ENCODE measurements at places on chromosomes 6 and 20.

- DNase-seq, result no peak
Observed at GRCh38 chr6:148513145-148514071, 170.8 kb downstream of the SASH1 start.

- DNase-seq, result peak; percentile 43
Observed at GRCh38 chr20:38343311-38344106, 2.8 kb upstream of the LBP start.

GRCh38 chr6:147467886-147468285 lies 40.6 kb upstream of the SAMD5 start:
- DNase-seq, result no peak

DNA sequence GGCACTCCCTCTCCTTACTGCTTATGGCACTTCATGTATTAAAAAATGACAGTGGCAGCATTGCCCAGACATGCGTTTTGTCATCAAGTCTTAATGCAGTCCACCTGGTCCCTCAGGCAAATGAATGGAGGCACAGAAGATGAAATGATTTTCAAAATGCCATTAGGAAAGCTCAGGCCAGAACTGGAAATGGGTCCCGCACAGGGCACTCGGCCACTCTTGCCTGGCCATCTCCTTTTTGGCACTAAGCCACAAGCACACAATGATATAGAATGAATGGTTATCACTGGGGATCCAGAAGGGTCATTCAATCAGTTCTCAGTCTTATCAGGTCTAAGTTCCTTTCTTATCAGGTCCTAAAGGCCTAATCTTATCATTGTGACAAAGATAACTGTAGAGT lies 15.6 kb downstream of the MAS1 start:
- no peak for DNase-seq

DNA sequence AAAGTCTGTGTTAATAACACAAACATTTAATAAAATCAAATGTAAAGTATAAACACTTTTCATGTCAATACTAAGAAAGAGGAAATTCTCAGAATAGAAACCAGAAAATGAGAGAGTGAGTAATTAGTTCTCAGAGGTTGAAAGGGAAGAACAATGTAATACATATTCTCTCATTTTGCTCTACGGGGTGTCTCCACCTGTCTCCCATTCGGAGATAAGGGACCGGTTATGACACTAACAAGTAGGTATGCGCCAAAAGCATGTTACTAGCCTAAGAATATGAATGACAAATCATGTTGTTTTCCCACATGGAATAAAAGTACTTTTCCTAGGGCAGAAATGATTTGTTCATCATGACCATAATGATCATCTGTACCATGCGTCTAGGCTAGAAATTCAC lies 35.6 kb upstream of the PRELID3B start:
- no peak for DNase-seq

GRCh38 chr20:62269871-62270270 lies 31.6 kb downstream of the OSBPL2 start:
- DNase-seq, result no peak

DNA sequence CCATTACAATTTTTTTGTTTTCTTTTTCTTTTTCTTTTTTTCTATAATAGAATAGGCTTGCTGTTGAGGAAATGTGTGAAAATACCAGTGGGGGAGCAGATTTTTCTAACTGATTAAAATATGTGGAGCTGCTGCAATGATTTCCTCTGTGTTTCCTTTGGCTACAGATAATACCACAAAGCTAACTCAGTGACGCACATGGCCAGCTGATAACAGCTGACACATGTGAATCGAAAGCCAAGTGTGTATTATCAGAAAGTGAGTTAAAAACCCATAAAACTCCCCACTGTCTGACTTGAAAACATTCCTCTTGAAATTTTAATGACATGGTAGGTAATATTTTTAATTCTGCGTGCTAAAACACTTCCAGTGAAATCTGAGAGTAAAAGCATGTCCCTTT lies 70.8 kb upstream of the AHI1 start:
- DNase-seq, result peak; percentile 73

DNA sequence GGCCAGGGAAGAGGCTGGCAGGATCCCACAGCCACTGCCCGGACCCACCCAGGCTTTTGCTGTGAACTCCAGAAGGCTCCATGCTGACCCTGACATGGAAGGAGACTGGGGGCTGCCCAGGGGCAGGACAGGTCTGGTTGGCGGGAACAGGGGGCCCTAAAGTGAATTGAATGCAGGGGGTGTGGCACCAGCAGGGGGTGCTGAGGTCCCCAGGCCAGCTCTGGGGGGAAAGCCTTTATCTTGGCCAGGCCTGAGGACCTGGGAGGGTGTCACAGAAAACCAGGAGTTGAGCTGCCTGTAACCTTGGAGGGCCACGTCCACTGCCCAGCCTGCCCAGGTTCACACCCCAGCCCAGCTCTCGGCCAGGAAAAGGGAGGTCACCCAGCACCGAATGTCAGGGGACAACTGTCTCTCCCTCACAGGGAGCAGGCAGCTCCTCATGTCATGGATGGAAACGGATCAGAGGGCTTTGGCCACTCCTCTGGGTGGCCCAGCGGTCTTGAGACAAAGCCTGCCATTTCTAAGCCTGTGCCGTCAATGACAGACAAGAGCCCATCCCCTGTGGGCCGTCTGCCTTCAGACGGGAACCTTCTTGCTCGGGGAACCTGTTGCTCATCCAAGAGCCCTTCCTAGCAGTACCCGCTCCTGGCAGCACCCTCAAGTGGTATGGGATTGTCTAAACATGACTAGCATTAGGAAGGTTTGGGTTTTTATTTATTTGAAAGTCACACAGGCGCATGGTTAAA lies 2.9 kb upstream of the YTHDF1 start:
- no peak for DNase-seq

DNA sequence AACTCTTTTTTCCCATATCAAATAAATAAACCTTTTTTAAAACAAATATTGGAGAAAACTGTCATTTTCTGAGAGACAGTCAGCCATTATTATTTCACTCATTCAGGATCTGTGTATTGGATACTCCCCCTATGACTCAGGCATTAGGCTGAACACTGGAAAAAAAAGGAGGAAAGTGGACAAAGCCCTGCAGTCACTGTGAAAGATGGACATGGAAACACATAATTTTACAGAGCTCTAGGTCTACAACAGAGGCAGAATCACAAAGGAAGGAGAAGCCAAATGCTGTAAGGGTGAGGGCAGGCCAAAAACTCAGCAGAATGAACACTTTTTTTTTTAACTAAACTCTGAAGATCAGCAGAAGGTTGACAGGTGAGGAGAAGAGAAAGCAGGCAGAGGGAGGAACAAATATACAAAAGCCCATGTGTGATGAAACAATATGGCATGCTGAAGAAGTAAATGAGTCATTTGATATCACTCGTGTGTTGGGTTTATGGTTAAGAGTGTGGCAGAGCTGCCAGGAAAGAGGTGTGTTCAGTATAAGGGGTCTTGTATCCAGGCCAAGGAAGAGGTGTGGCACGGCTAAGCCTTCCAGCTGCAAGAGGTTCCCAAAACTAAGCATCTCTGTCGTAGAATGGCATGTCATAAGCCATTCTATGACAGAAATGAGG lies 39.1 kb downstream of the EPB41L2 start:
- DNase-seq, result peak; percentile 95

- DNase-seq, result peak; percentile 40
Observed at GRCh38 chr6:158500016-158500735, 59.7 kb upstream of the TMEM181 start.

GRCh38 chr6:33709605-33710295 lies 1.8 kb downstream of the UQCC2 start:
- no peak for DNase-seq

DNA sequence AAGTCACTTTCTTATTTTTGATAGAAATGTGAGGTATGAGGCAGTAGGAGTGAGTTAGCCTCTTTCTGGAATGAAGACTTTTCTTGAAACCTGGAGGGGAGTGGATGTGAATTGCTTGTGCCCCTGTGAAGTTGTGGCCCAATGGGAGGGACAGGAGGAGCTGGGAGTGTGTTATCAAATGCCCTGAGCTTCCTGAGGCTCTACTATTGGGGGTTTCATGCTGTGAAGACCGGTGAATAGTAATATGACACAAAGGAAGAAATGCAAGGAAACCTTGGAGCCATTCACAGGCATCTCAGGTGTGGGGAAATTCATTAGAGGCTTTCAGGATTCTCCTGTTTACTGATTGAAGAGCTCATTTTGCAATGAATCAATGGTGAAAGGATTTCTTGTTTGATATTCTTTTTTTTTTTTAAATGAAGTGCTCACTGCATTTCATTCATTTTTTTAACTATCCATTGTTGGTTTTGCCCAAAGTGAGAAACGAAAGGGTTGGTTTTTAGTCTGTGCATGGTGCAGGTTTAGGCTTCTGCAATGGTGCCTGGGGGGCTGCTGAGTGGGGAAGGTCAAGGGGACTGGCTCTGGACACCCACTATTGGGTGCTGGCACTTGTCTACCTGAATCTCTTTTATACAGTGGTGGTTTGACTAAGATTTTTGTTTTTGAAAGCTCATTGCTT lies 8.2 kb downstream of the RNF144B start:
- no peak for DNase-seq

GRCh38 chr20:20363799-20364592 lies 3.9 kb upstream of the INSM1 start:
- DNase-seq, result no peak

DNA sequence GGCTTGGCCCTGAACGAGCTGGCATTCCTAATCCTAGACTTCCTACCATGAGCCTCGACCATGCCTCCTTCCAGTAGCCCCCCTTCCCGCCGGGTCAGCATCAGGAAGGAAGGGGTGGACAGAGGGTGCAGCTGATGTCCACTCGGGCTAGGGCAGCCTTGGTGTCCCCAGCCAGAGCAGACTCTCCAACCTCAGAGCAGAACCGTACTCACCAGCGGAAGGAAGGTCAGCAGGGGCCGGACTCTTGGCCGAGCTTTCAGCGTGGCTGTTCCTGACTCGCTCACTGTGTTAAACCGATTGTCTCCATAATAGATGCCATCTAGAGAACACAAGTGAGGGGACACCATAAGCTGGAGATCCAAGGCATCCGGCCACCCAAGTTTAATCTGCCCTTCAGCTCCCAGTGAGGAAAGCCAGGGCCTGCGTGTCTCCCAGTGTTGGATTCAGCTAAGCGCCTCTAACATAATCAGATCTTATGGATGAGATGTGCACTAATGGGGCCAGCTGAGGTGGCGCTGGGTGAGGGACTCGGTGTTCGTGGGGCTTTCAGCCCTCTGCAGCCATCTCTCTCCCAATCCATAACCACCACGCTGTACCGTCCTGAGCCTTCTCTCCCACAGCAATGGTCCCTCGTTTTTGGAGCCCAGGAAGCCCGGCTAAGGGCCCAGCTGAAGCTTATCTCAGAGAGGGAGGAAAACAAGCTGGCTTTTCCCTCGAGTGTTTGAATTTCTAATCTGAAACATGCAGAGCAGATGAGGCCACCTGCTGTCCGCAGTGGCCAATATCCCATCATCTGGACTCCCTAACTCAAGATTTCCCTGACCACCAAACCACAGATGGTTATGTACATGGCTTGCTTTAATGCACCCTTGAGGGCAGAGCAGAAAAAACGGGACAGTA lies 13.7 kb downstream of the C6orf132 start:
- no peak for DNase-seq

DNA sequence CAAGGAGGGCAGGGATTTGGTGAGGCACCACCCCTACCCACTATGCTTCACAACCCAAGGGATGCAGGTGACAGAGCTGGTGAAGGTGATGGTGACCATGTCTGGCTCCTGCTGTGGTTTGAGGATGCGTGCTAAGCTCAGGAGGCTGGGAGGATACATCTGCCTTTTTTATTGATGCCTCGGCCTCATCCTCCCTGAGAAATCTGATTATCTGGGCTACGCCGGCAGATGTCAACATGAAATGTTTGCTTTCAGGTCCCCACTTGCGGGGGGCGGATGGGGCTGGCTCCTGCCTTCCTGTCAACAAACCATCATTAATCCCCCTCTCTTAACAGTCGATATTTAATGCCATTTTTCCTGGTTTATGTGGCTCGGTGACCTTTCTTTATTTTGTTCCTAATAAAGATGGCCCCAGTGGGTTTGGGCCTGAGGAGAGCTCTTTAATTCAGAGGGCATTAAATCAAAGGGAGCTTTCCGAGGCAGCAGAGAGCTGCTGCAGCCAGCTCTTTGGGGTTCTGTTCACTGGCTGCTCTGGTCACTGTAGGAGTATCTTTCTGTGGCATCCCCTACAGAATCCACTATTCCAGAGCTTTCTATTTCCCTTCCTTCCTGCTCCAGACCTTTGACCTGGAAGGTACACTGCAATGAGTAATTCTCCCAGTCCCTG lies 33.5 kb upstream of the LRFN2 start:
- DNase-seq, result no peak

- DNase-seq, result no peak
Observed at GRCh38 chr6:104404377-104404776, 455.3 kb downstream of the HACE1 start.

GRCh38 chr6:70304616-70305015 lies 1.7 kb upstream of the COL9A1 start:
- DNase-seq, result no peak

DNA sequence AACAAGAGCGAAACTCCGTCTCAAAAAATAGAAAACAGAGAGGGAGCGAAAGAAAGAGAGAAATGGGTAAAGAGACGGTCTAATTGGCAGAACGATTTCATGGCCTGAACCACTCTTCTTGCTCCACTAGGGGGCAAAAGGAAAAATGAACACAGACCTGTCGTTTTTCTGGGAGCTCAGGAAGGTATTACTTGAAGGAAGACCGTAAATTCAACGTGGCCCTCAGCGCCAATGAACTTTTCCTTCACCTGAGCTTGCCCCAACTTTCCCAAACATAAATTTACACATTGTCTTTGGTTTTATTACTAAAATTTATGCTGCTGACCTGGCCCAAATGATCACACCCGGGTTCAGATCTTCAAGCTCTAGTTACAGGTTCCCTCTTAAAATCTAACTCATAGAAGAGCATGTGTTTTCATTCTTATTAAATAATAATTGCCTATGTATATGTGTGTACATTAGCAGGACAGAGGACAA lies 67.3 kb downstream of the ATP9A start:
- DNase-seq, result peak; percentile 47

GRCh38 chr6:40845553-40845952 lies 193.5 kb downstream of the UNC5CL start:
- DNase-seq, result peak; percentile 58

GRCh38 chr6:56278171-56278591 lies 30.8 kb upstream of the COL21A1 start:
- peak; percentile 75 for DNase-seq

- DNase-seq, result no peak
Observed at GRCh38 chr20:57630061-57630460, 9.8 kb upstream of the ZBP1 start.

GRCh38 chr20:4881006-4881730 lies 120.1 kb downstream of the SLC23A2 start:
- DNase-seq, result no peak

GRCh38 chr6:142341855-142342330 lies 40.1 kb downstream of the ADGRG6 start:
- DNase-seq, result no peak

- peak; percentile 56 for DNase-seq
Observed at GRCh38 chr6:81565071-81565470, 187.4 kb downstream of the TENT5A start.

DNA sequence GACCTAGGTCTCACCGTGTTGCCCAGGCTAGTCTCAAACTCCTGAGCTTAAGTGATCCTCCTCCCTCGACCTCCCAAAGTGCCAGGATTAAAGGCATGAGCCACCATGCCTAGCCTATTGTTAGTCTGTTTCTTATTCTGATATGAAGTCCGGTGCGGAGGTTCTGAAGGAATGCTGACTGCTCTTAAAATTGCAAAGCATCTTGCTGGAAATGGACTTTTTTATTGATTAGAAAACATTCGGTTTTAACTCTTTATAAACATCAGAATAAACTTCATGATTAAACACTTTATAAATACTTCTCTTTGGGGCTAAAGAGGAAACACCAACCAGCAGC lies 3.2 kb downstream of the TNFAIP3 start:
- DNase-seq, result no peak
